Chondrocyte (in vitro differentiated cells): ENCODE measurements at places on chromosomes 6 and 20.

DNA sequence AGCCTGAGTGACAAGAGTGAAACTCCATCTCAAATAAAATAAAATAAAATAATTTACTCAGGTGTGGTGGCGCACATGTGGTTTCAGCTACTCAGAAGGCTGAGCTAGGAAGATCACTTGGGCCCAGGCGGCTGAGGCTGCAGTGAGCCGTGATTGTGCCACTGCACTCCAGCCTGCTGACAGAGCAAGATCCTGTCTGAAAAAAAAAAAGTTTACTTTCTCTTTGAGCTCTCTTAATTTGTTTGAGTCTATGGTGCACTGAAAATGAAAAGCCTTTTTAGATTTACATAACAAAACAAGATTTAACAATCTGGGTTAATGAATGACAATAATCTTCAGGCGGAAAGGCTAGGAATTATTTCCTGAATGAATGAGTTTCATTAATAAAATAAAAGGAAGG is 23.3 kb upstream of the NHSL1 start:
- H3K27me3 ChIP-seq, result no peaks in the 10 kb centered on the region
- H3K4me1 ChIP-seq, result peaks cover 18% of the 10 kb centered on the region
- H3K27ac ChIP-seq, result no peak overlapping the region
- DNase-seq, result no peak
- H3K4me3 ChIP-seq, result no peak overlapping the region
- peaks cover 6% of the 10 kb centered on the region for H3K36me3 ChIP-seq

- H3K4me3 ChIP-seq, result no peak overlapping the region
- H3K27me3 ChIP-seq, result no peaks in the 10 kb centered on the region
- peak overlapping the region; percentile 71 for H3K27ac ChIP-seq
- H3K36me3 ChIP-seq, result no peaks in the 10 kb centered on the region
- peaks cover 40% of the 10 kb centered on the region for H3K4me1 ChIP-seq
Observed at GRCh38 chr20:17875106-17875980, 93.3 kb downstream of the SNX5 start.

GRCh38 chr6:168122011-168122410 is 43.0 kb upstream of the FRMD1 start:
- no peak overlapping the region for H3K4me3 ChIP-seq
- no peaks in the 10 kb centered on the region for H3K4me1 ChIP-seq
- H3K27ac ChIP-seq, result no peak overlapping the region
- H3K27me3 ChIP-seq, result peaks cover 8% of the 10 kb centered on the region
- no peaks in the 10 kb centered on the region for H3K36me3 ChIP-seq
- no peak for DNase-seq

GRCh38 chr6:21598674-21599023 is 5.1 kb downstream of the SOX4 start:
- H3K4me3 ChIP-seq, result peak overlapping the region; percentile 97
- peaks cover 26% of the 10 kb centered on the region for H3K4me1 ChIP-seq
- peak overlapping the region; percentile 14 for H3K27ac ChIP-seq
- DNase-seq, result no peak
- H3K36me3 ChIP-seq, result peaks cover 23% of the 10 kb centered on the region

GRCh38 chr6:153523390-153523789 is 392.3 kb upstream of the RGS17 start:
- H3K4me3 ChIP-seq, result no peak overlapping the region
- H3K27ac ChIP-seq, result no peak overlapping the region
- no peaks in the 10 kb centered on the region for H3K4me1 ChIP-seq
- DNase-seq, result no peak
- H3K27me3 ChIP-seq, result peaks cover 2% of the 10 kb centered on the region

DNA sequence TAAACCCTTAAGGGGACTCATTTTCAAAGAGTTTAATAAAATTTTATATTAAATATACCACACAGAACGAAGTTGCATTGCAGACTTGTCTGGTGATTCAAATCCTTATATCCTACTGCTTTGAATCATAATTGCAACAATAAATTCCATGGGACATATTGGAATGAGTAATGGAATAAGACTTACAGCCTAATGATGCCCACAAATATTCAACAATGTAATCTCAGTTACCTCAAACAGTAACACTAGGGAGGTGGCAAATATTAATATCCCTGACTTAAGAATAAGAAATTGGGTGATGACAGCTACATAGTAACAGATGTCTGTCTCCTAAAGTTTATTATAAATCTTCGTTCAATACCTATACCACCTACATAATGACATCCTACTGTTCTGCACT is 52.6 kb downstream of the BMP5 start:
- H3K27me3 ChIP-seq, result no peaks in the 10 kb centered on the region
- no peaks in the 10 kb centered on the region for H3K36me3 ChIP-seq
- DNase-seq, result no peak
- H3K27ac ChIP-seq, result no peak overlapping the region
- H3K4me1 ChIP-seq, result peaks cover 5% of the 10 kb centered on the region

DNA sequence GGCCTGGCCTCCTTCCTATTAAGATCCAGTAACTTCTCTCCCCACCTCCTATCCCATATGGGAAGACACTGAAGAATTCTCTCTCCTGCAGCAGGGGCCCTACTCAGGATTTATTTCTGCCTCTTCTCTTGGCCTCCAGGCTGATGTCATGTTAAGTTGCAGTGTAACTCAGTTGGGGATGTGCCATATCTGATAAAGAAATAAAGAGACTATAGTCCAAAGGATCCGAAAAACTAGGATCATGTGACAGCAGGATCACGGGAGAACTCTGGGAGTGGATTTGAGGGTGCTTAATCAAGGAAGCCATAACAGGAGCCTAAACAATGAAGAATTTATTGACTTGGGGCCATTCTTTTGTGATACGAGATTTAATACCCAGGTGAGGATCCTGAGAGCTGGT is 38.5 kb upstream of the TGM6 start:
- no peak for DNase-seq
- no peaks in the 10 kb centered on the region for H3K4me1 ChIP-seq
- H3K27ac ChIP-seq, result no peak overlapping the region
- no peaks in the 10 kb centered on the region for H3K36me3 ChIP-seq

DNA sequence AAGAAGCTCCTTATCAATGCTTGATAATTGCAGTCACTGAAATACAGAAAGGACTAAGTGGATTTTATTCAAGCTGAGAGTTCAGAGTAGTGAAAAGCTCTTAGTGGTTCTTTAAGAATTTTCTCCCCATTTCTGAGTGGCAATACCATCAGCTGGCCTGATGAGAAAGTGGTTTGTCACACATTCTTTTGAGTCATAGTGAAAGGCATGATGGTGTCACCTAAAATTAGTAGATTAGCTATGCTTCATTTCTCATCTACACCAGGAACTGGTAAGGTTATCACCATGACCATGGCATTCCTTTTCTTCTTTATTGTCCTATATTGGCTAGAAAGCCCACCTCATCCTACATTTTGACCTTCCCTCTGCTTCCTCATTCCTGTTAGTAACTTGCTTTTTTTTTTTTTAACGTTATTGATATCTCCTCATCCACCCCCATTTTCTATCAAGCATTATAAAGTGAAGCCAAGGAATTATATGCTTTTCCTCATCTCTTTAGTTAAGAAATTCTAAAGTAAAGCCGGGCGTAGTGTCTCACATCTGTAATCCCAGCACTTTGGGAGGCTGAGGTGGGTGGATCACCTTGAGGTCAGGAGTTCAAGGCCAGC is 67.4 kb upstream of the LOC128125822 start:
- no peaks in the 10 kb centered on the region for H3K4me1 ChIP-seq
- no peak for DNase-seq
- H3K36me3 ChIP-seq, result no peaks in the 10 kb centered on the region

- no peak overlapping the region for H3K4me3 ChIP-seq
- no peak overlapping the region for H3K27ac ChIP-seq
- peaks cover 2% of the 10 kb centered on the region for H3K27me3 ChIP-seq
- H3K4me1 ChIP-seq, result no peaks in the 10 kb centered on the region
- H3K36me3 ChIP-seq, result peaks cover 19% of the 10 kb centered on the region
Observed at GRCh38 chr6:28090917-28091586, 10.7 kb downstream of the ZNF165 start.

DNA sequence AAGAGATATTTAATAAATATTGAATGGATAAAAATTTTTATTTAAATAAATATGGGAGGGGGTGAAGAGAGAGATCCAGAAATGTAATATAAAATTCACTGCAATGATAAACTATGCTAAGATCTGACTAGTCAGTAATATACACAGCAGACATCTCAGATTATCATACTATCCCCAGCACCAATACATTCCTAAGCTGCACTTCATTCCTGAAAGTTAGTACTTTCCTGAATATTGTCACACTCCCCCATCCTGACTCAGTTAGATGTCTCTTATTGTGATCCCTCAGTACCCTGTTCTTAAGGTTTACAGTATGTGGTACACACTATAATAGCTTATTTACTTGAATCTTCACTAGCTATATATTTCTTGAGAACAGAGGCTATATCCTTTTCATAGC is 88.3 kb upstream of the KCNQ5 start:
- H3K4me3 ChIP-seq, result no peak overlapping the region
- H3K27ac ChIP-seq, result no peak overlapping the region
- peaks cover 3% of the 10 kb centered on the region for H3K27me3 ChIP-seq
- no peaks in the 10 kb centered on the region for H3K36me3 ChIP-seq

GRCh38 chr20:38585404-38586180 is 4.6 kb downstream of the ADIG start:
- no peaks in the 10 kb centered on the region for H3K36me3 ChIP-seq
- no peak for DNase-seq
- H3K27ac ChIP-seq, result no peak overlapping the region
- peaks cover 4% of the 10 kb centered on the region for H3K4me1 ChIP-seq
- H3K27me3 ChIP-seq, result no peaks in the 10 kb centered on the region
- no peak overlapping the region for H3K4me3 ChIP-seq

DNA sequence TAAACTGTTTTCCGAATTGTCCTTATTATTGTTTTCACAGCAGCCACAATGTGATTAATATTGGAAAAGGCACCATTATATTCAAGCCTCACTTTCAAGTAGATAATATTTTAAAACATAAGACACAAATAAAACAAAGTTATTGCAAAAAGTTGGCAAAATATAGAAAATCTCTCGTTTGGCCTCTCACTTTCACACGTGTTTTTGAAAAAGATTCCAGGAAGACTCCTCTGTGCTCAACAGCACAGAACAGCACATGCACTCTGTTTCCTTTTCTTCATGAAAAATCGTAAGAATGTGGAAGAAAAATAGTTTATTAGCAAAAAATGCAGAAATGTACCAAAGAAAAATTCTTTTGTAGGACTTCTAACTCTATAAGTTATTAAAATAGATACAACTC is 46.7 kb downstream of the PRKN start:
- peak overlapping the region; percentile 46 for H3K4me3 ChIP-seq
- H3K27ac ChIP-seq, result peak overlapping the region; percentile 68
- no peaks in the 10 kb centered on the region for H3K27me3 ChIP-seq
- H3K36me3 ChIP-seq, result no peaks in the 10 kb centered on the region
- DNase-seq, result no peak

DNA sequence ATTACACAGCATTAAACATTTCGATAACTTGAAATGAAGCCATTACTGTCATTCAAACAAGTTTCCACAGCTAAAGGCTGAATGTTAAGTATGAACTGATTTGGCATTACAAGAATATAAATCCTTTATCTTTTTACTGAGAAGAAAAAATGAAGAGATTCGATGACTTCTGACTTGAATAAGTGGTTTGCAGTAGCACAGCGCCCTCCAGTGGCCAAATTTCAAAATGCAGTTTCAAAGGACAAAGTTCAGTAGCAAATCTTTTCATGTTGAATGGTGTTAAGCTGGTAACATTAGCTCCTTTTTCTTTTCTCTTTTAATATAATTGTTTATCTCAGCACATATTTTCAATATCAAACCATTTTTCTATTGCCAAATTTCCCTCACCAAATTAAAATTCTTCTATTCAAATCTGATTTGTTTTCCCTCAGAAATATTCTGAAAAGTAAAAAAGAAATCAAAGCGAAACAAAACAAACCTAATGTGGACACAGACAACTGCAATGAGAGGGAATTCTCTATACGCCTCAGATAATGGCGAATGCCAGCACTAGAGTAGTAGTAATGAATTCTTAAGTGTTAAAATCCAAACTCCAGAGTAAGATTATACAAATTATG is 145.7 kb downstream of the BTBD9 start:
- no peaks in the 10 kb centered on the region for H3K36me3 ChIP-seq
- H3K27me3 ChIP-seq, result no peaks in the 10 kb centered on the region
- peaks cover 17% of the 10 kb centered on the region for H3K4me1 ChIP-seq
- no peak for DNase-seq
- H3K27ac ChIP-seq, result no peak overlapping the region

- H3K4me3 ChIP-seq, result no peak overlapping the region
- peaks cover 76% of the 10 kb centered on the region for H3K27me3 ChIP-seq
- DNase-seq, result no peak
- peaks cover 7% of the 10 kb centered on the region for H3K36me3 ChIP-seq
- peaks cover 5% of the 10 kb centered on the region for H3K4me1 ChIP-seq
- no peak overlapping the region for H3K27ac ChIP-seq
Observed at GRCh38 chr20:32024683-32025295, 14.6 kb downstream of the CCM2L start.

GRCh38 chr6:5087389-5087788 is 2.2 kb downstream of the PPP1R3G start:
- peaks cover 2% of the 10 kb centered on the region for H3K36me3 ChIP-seq
- DNase-seq, result no peak
- H3K4me3 ChIP-seq, result no peak overlapping the region
- H3K4me1 ChIP-seq, result peaks cover 8% of the 10 kb centered on the region

- H3K4me1 ChIP-seq, result peaks cover 51% of the 10 kb centered on the region
- no peak for DNase-seq
- H3K27ac ChIP-seq, result peak overlapping the region; percentile 67
- H3K4me3 ChIP-seq, result no peak overlapping the region
- H3K27me3 ChIP-seq, result no peaks in the 10 kb centered on the region
- peaks cover 14% of the 10 kb centered on the region for H3K36me3 ChIP-seq
Observed at GRCh38 chr6:140436023-140436811, 1061.8 kb upstream of the CITED2 start.

- H3K27me3 ChIP-seq, result no peaks in the 10 kb centered on the region
- peaks cover 3% of the 10 kb centered on the region for H3K36me3 ChIP-seq
- DNase-seq, result no peak
- H3K4me3 ChIP-seq, result no peak overlapping the region
- peaks cover 68% of the 10 kb centered on the region for H3K4me1 ChIP-seq
Observed at GRCh38 chr6:16397623-16398022, 159.2 kb downstream of the GMPR start.

DNA sequence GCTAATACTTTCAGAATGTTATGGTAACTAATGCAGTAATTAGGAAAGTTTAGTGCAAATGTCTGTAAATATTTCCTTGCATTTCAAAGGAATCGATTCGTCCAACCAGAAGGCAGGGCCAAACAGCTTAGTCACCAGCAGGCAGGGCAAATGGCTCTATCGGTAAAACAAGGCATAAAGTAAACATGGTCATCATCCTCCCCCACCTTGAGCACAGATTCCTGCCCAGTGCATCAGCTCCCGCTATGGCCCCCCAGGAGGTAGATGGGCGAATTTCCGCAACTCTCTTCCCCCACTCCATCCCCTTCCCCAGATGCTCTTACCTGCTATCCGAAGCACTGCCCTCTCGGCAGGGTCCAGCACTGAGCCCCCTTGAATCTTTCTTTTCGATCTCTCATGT is 103.8 kb upstream of the BEND6 start:
- H3K36me3 ChIP-seq, result peaks cover 4% of the 10 kb centered on the region
- no peak for DNase-seq
- no peaks in the 10 kb centered on the region for H3K27me3 ChIP-seq
- peak overlapping the region; percentile 90 for H3K27ac ChIP-seq
- H3K4me3 ChIP-seq, result peak overlapping the region; percentile 85
